Mesenchymal stem cell (in vitro differentiated cells and primary cell): ENCODE measurements at places on chromosomes 3 and 15.

DNA sequence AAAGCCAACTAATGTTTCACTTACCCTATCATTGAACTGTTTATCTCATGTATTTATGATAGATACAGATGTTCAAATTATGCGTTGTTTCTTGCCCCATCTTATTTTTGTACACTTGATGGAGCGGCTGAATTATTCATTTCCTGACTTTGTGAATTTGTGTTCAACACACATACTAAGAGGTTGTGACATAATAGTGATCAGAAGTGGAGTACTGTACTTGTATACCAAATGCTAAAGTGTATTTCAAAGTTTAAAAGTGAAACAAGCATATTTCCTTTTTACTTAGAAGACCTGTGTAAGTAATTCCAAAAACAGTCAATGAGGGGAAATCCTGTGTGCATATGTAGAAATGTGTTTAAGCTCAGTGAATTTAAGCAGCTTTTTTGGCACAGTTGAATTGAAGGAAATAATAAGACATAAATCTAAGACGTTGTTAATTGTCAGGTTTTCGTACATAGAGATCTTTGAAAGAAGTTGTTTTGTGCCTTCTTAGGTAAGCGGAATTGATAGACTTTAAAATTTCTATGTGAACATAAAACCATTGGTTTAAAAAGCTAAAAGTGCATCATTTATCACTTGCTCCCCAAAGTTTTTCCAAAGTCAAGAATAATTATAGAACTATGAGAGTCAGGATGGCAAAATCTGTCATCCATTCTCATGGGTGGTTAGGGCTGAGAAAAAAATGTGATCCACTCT, 1.9 kb downstream of the NFKBIZ start:
- H3K4me3 ChIP-seq: peak overlapping the region; percentile 41
- H3K27me3 ChIP-seq: no peaks in the 10 kb centered on the region
- H3K4me1 ChIP-seq: peaks cover 7% of the 10 kb centered on the region
- H3K36me3 ChIP-seq: peaks cover 45% of the 10 kb centered on the region
- DNase-seq: peak; percentile 43

- peak within 1 kb of the TSS; percentile 87 for H3K27ac ChIP-seq
- H3K4me3 ChIP-seq: peak within 1 kb of the TSS; percentile 75
- H3K36me3 ChIP-seq: no peaks in the 10 kb centered on the region
- peak; percentile 76 for DNase-seq
- H3K27me3 ChIP-seq: no peaks in the 10 kb centered on the region
- peaks cover 7% of the 10 kb centered on the region for H3K4me1 ChIP-seq
Measured at GRCh38 chr3:56683122-56683817, at the start of gene TASOR. TASOR (minus strand) TSS chr3:56683265; CDS start chr3:56683006, 259 bp downstream.

DNA sequence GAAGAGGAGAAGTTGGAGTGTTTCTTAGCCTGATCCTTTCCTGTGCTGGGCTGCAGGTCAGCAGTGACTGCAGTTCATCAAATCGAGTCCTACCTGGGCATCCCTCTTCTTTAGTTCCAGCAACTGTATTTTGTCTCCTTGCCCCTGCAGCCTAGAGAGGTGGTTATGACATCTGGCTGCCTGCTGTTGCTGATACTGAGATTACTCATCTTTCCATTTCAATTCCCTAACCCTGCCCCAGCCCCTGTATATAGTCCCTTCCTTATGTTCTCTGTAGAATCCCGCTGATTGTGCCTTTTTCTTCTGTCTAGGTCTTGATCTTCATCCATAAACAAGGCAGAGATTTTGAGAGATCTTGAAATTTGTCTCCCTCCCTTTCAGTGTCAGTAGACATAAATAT, 393.3 kb downstream of the EDEM1 start:
- H3K27me3 ChIP-seq: no peaks in the 10 kb centered on the region
- H3K27ac ChIP-seq: no peak overlapping the region
- H3K4me1 ChIP-seq: no peaks in the 10 kb centered on the region

GRCh38 chr3:188084752-188085583, 69.0 kb upstream of the LPP start:
- H3K27ac ChIP-seq: no peak overlapping the region
- no peaks in the 10 kb centered on the region for H3K4me1 ChIP-seq
- DNase-seq: no peak
- no peak overlapping the region for H3K4me3 ChIP-seq
- H3K36me3 ChIP-seq: no peaks in the 10 kb centered on the region

DNA sequence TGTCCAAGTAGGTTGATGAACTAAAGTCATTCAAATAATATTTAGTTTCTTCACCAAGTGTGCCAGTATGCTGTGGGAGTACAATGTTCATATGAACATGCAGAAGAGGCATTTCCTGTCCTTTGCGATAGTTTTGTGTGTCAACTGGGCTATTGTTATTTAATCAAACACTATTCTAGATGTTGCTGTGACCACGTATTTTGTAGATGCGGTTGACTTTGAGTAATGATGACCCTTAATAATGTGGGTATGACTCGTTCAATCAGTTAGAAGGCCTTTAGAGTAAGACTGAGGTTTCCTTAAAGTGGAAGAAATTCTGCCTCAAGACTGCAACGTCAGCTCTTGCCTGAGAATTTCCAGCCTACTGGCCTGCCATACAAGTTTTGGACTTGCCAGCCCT, 470.7 kb upstream of the CBLB start:
- no peaks in the 10 kb centered on the region for H3K27me3 ChIP-seq
- H3K4me3 ChIP-seq: no peak overlapping the region
- H3K27ac ChIP-seq: no peak overlapping the region
- DNase-seq: no peak
- no peaks in the 10 kb centered on the region for H3K4me1 ChIP-seq

DNA sequence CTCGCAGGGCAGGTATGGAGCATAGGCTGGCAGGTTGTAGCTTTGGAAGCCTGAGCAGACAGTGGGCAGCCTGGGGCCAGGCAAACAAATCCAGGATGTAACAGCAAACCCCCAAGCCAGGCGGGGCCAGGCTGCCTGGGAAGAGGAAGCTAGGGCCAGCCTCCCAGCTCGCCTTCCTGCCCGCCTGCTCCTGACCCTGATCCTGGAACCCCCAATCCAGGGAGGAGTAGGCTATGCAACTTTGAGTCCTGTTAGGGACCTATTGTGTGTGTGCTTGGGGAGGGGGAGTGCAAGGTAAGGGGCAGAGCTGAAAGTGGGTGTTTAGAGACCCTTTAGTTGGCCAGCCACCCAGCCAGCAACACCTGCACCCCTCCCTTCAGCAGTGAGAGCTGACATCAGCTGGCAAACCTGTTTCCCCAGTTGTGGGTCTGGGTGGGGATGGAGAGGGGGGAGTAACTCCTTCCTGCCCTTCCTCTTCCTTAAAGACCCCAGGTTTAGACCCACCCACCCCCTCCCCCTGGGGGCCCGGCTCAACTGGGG, 2.5 kb downstream of the NBEAL2 start:
- H3K27ac ChIP-seq: no peak overlapping the region
- no peak overlapping the region for H3K4me3 ChIP-seq
- no peaks in the 10 kb centered on the region for H3K27me3 ChIP-seq
- H3K4me1 ChIP-seq: peaks cover 22% of the 10 kb centered on the region

DNA sequence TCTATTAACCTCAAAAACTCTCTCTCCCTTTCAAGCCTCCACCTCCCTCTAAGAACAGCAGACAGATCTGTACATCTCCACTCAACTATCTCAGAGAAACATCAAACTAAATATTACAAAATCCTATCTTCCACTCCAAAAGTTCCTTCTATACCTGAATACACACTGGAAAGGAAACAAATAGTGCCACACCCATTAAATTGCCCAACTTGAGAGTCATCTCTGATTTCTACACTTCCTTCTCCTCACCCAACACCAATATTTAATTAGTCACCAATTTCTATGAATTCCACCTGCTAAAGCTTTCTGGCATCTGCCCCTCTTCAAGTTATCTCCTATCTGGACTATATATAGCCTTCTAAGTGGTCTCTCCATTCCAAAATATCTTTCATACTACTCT, 65.8 kb downstream of the PEAK1 start:
- no peak overlapping the region for H3K27ac ChIP-seq
- no peaks in the 10 kb centered on the region for H3K27me3 ChIP-seq
- H3K4me3 ChIP-seq: no peak overlapping the region
- no peaks in the 10 kb centered on the region for H3K4me1 ChIP-seq

- no peak overlapping the region for H3K4me3 ChIP-seq
- H3K27me3 ChIP-seq: no peaks in the 10 kb centered on the region
- no peaks in the 10 kb centered on the region for H3K4me1 ChIP-seq
- DNase-seq: no peak
Measured at GRCh38 chr3:134216191-134216764, 34.4 kb downstream of the RYK start.

- peaks cover 23% of the 10 kb centered on the region for H3K27me3 ChIP-seq
- H3K27ac ChIP-seq: no peak overlapping the region
- DNase-seq: no peak
Measured at GRCh38 chr3:183131186-183131725, 31.3 kb downstream of the LAMP3 start.

GRCh38 chr15:50044406-50044805, 74.6 kb downstream of the ATP8B4 start:
- H3K27ac ChIP-seq: no peak overlapping the region
- DNase-seq: no peak
- H3K4me3 ChIP-seq: no peak overlapping the region
- H3K4me1 ChIP-seq: no peaks in the 10 kb centered on the region
